ENCODE measurements at places on chromosomes 6 and 20.

GRCh38 chr20:16066571-16066970 is 506.7 kb downstream of the KIF16B start:
- no peak for DNase-seq

DNA sequence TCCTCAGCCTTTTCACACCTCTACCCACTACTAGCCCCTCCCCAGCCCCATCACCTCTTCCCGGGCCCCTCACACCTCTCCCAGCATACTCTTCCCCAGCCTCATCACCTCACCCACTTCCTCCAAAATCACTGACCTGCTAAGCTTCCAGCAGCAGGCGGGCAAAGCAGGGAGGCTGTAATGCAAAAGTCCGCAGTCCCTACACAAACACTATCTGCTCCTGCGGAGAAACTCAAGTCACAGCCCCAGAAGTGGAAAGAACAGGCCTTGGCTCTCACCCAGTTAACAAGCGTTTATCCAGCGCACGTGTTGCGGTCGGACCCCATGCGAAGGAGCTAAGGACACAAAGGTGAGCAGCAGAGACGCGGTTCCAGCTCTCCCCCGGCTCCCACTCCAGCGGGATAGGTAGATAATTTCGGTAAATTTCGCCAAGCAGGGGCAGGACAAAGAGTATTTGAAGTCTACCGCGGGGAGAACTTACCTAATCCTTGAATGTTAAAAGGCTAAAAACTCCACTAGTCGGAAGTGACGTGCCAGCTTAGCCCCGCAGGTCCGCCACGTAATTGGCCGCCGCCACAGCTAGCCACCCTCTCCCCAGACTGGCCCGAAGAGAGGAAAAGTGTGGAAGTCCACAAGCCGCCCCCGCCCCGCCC is 728 bp upstream of the TRIM39 start:
- peak; percentile 76 for DNase-seq

GRCh38 chr6:54681987-54682386 is 164.6 kb upstream of the FAM83B start:
- DNase-seq = no peak

GRCh38 chr6:111477481-111477938 is 5.5 kb downstream of the REV3L start:
- DNase-seq = no peak

GRCh38 chr6:45532721-45533210 is 155.0 kb upstream of the SUPT3H start:
- no peak for DNase-seq

DNA sequence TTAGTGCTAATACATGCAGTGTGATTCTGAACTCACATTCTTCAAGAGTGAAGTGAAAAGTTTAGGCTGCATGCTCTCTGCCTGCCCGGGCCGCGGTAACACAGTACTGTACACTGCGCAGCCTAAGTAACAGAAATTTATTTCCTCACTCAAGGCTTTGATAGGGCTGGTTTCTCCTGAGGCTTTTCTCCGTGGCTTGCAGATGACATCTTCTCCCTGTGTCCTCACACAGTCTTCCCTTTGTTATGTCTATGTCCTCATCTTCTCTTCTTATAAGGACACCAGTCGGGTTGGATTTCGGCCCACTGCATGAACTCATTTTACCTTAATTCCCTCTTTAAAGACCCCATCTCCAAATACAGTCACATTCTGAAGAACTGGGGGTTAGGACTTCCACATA is 51.1 kb upstream of the TMEM170B start:
- DNase-seq = no peak

DNA sequence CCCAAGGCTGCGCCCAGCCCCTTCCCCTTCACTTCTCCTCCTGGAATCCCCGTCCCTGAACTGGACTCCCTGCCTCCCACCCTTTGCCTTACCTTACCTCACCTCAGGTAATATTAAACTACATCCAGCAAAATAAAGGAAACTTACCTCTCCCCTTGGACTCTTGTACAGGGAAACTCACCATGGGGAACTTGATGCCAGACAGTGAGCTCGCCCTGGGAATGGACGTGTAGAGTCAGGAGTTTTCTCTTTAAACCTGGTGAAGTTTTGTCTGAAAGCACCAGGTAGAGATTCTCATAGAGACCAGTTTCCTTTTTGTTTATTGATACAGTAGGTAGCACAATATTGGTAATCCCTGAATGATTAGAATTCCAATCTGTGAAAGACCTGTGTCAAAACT is 544 bp upstream of the HLA-C start:
- peak; percentile 34 for DNase-seq

DNA sequence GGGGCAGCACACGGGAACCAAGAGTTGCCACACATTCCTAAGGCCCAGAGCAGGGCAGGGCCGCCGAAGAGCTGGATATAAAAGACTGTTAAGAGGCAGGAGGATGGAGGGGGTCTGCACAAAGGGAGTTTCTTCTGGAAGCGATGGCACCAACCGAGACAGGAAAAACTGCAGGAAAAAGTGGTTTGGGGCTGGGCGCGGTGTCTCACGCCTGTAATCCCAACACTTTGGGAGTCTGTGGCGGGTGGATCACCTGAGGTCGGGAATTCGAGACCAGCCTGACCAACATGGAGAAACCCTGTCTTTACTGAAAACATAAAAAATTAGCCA is 41.8 kb downstream of the SSR1 start:
- DNase-seq = no peak

DNA sequence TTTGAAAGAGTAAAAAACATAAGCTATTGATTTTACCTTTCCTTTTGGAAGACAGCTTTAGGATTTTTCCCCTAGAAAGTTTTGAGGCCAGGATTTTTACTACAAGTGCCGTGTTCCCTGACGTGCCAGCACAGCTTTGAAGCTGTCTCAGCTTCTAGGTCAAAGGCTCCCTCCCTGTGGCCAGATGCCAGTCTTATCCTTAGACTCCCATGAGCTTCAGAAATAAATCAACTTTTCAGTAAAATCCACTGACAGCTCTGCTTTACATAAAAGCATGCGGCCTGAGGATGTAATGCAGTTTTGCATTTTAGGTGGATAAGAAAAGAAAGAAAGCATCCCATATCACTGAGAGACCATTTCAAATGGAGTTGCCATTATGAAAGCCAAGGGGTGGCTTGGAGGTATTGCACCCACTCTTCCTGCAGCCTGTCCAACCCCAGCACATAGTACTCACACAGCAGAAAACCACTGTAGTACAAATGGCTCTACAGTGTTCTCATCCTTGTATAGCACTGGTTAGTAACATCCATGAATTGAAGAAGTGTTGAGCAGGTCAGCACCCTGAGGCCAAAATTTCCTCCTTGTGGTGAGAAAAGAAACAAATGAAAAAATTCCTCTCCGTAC is 15.2 kb upstream of the ATXN1 start:
- DNase-seq = no peak

- DNase-seq = no peak
Measured at GRCh38 chr6:51116723-51117122, 298.1 kb downstream of the TFAP2B start.

DNA sequence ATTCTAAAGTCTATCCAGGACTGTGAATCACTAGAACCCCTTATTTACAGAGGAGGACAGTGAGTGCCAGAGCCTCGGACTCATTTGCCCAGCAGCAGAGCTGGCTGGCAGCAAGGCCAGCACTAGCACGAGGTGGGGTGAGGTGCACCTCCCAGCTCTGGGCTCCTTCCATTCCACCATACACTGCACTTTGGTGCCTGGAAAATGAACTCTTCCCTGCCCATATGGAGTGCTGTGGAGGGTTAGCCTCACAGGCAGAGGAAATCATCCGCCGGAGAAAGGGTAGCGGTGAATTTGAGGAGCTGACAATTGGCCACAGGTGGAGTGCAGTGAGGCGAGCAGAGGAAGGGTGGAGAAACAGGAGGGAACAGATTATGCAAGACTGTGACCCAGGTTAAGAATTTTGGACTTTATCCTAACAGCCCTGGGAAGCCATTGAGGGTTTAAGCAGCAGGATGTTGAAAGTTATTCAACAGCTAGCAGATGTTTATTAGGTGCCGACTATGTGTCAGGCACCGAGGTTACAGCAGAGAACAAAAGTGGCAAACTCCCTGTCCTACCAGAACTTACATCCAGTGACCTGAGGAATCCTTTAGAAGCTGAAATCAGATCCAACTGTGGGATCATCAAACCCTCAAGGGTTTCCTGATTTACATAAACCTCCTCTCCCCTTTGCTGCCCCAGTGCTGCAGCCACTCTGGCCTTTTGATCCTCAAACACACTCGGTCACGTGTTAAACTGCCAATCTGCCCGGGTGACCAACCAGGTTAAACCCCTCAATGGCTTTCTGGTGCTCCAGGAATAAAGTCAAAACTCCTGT is 6.2 kb downstream of the TRIM26 start:
- no peak for DNase-seq

- no peak for DNase-seq
Measured at GRCh38 chr6:107633680-107634323, 143.9 kb downstream of the SOBP start.

- no peak for DNase-seq
Measured at GRCh38 chr6:43738267-43738676, 31.7 kb upstream of the VEGFA start.

DNA sequence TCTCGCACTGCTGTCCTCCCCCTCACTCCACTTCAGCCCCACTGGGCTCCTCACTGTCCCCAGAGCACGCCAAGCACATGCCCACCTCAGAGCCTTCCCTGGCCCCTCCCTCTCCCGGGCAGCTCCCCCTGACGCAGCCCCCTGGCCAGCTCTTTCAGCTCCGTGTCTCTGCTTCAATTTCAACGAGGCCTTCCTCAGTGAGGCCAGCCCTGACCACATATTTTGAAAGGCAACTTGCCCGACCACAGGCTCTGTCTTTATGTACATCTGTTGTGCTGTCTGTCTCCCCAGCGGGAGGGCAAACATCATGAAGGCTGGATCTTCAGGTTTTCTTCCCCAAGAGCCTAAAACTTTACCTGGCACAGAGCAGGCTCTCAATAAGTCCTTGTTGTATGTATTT is 44.6 kb downstream of the JPH2 start:
- no peak for DNase-seq

DNA sequence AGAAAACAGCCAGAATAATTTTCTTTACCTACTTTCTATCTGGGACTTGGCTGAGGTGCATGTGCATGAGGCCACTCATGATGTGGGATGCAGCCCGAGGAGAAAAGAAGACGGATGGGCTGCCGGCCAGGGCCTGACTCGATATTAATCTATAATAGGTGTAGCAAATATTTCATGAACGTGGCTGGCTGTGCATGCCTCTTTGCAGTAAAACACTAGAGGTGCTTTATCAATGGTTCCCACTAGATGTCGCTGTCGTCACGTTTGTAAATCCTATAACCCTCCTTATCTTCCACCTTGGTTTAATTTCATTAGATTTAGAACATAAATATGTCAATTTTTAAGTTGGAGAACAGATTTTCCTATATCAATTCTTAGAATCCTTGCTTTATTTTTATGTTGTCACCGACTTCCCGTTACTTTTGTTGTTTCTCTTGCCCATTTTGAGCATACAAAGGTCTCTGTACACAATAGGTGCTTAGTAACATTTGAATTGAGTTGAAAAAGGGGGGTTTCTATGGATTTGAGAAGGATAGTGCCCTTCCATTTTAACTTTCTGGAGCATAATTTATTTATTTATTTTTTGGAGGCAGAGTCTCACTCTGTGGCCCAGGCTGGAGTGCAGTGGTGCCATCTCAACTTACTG is 19.6 kb upstream of the FERMT1 start:
- peak; percentile 24 for DNase-seq

GRCh38 chr6:169224185-169224695 is 29.4 kb downstream of the THBS2 start:
- DNase-seq = no peak

DNA sequence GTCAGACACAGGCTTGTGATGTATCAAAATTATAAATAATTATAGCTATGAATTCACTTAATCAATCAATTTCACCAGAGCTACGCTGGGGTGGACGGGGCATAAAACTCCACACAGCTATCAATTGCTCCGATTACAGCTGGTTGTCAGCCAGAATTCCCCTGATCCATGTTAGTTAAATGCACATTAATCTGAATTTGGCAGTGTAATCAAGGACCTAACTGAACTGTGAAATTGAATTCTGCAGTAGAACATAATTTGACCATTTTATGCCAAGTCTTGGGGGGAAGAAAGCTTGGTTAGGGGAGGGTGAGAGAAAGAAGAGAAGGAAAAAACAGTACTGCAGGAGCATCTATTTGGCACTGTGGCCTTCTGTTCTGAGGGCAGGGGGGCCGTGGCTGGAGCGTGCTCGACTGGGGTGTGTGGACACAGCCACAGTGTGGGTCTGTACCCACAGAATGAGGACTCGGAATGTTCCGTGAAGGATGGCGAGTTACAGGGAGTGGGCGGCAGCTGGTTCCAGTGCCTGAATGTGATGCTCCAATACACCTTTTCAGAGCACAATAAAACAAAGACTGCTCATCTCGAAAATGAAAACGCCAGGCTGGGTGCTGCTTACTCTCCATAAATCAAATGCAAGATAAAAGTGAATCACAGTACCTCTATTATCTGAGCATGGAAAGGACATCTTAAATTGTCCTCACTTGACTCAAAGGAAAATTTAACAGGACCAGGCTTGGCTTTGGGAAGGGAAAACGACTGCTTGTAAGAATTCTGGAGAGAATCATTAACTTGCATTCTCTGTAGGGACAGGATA is 59.2 kb downstream of the LAMP5 start:
- DNase-seq = no peak

DNA sequence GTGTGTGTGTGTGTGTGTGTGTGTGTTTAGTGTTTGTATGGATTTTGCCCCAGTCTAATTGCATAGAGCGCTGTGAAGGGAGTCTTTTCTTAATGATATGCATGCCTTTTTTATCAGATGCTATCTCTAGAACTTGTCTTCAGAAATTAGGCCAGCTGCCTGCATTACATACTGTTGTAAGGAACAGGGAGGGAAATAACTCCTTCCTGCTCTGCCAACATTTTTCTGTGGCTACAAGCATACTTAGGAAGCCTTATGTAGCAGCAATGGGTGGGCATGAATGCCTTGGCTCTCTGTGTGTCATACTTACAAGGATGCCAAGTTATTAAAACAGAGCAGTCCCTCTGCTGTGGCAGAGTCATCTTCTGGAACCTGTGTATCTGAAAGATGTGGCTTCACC is 8.0 kb upstream of the COL21A1 start:
- no peak for DNase-seq

GRCh38 chr20:56207656-56208055 is 40.9 kb upstream of the MC3R start:
- DNase-seq = no peak

- no peak for DNase-seq
Measured at GRCh38 chr20:38836991-38837390, 31.5 kb downstream of the PPP1R16B start.

- DNase-seq = no peak
Measured at GRCh38 chr6:119891644-119892043, 542.1 kb upstream of the MAN1A1 start.

DNA sequence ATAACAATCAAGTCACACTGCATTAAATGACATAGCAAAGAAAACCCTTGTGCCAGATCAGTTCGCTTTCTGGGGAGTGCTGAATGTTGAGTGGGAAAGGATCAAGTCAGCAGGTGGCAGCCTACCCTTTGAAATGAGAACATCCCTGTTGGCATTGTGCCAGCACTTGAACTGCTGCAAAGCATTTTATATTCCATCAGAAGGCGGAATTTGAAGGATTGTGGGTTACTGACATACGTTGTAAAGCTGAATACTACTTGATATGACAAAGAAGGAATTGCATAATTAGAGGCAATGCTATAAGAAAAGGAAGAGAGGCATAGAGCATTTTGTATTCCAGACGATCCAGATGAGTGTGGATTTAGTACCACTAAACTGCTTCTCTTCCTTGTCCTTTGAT is 26.5 kb downstream of the BCKDHB start:
- peak; percentile 4 for DNase-seq

- no peak for DNase-seq
Measured at GRCh38 chr6:127185437-127185995, 67.0 kb downstream of the RSPO3 start.

GRCh38 chr20:49620364-49621240 is 52.7 kb upstream of the PTGIS start:
- DNase-seq = no peak
